Activated CD8-positive, alpha-beta memory T cell treated with anti-CD3 and anti-CD28 coated beads for 1 hour (primary cell): ENCODE measurements at places on chromosomes 6 and 20.

DNA sequence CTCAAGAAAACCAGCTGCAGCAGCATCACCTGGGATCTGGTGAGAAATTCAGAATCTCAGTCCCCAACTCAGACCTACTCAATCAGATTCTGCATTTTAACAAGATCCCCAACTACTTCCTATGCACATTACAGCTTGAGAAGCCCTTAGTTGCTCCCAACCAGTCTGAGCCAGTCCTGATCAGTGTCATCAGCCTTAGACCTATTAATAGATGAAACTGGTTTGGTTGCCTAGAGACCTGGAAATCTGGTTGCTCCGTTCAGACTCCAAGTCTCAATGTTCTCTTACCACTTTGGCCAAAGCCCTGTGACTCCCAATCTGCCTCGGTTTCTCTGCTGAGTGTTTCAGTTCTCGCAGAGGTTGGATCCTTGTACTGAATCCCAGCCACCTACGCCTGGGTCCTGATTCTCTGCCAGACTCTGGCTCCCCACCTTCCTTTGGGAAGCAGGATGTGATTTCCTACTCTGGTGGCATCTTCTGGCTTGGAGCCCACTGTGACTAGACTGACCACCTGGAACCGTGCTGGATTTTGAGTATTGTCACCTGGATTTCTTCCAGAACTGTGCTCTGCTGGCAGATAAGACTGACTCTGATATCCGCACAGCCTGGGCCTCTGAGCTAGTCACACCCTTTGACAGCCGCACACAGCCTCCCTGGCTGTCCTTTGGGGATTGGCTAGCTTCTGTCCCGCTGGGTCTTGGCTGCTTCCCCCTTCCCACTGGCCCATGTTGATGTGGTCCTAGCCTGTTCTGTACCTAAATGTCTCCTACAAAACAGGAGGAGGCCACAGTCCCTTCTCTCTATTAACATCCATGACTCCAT, 20.3 kb upstream of the ATXN1 start:
- DNase-seq: no peak

DNA sequence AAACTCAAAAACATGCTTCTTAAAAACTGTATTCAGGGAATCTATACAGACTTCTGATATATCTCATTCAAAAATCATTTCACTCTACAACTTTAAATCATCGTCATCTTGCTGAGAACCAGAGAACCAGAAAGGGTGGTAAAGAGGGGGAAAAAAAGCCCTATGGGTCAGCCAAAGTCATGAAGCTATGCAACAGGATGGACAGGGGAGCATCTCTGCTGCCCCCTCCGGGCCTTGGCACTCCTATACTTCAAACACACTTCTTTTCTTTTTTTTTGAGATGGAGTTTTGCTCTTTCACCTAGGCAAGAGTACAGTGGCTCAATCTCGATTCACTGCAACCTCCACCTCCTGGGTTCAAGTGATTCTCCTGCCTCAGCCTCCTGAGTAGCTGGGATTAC, 73.5 kb upstream of the NFATC2 start:
- DNase-seq: no peak

DNA sequence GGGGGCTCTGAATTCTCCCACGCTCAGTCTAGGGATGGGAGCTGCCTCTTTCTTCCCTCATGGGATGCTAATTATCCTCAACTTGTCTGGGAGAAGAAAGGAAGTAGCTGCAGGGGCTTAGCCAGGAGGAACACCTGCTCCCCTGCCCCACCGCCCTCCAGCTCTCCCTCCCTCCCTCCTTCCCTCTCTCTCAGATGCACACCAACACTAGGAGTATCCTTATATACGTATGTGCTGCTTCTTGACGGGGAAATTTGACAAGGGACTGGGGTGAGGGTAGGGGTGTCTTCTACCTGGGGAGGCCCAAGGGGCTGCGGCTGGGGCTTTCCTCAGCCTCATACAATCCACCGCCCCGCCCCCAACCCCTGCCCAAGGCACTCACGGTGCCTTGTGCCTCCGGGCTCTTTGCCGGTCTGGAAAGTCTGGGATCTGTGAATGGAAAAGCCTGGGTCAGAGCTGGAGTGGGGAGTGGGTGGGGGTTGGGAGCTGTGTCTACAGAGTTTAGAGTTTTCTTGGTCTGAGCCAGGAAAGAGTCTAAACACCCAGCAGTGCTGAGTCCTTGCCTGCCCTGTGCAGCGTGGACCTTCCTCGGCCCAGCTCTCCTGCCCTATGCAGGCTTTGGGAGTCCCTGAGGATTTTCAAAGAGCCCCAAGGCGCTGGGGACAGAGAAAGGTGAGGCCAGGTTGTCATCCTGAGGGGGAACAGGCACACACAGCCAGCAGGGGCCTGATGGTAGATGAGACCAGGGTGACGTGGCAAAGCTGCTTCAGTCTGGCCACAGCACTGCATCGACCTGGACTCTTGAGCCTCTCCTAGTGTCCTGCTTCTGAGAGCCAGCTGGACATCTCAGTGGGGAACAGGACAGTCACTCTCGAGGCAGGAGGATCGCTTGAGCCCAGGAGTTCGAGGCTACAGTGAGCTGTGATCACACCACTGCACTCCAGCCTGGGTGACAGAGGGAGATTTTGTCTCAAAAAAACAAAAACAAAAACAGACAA, 29.3 kb upstream of the EMILIN3 start:
- no peak for DNase-seq

DNA sequence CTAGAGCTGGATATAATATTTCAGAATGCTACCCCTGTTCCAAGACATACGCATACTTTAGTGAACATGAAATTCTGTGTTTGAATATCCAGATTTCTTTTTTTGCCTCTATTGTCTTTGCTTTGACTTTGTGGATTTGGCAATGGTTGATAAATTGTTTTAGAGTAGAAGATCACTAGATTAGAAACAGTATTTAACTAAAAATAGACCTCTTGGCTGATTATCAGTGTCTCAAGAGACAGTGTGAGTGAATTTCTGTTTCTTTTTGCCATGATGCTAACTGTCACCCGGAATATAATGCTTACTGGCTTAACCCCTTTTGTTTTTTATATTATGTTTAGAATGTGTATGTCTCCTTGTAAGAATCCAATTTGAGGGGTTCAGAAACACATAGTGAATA, 102.5 kb downstream of the PLCB1 start:
- no peak for DNase-seq

GRCh38 chr6:107284805-107285204, 169.5 kb upstream of the BEND3 start:
- no peak for DNase-seq

DNA sequence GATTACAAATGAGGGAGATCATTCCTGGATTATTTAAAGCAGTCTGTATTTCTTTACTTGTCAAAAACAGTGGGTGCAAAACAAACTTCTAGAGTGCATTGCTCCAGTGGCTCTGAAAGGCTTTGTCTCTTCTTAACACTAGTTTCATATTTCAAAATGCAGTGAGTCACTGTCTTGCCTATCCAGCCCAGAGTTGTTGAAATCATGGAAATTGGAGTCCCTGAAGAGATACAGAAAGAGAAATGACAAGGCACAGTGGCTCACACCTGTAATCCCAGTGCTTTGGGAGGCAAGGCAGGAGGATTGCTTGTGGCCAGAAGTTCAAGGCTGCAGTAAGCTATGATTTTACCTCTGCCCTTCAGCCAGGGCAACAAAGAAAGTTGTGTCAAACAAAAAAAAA, 11.3 kb downstream of the SLC2A12 start:
- no peak for DNase-seq

GRCh38 chr6:27892649-27893058, 19.5 kb downstream of the OR2B2 start:
- no peak for DNase-seq

DNA sequence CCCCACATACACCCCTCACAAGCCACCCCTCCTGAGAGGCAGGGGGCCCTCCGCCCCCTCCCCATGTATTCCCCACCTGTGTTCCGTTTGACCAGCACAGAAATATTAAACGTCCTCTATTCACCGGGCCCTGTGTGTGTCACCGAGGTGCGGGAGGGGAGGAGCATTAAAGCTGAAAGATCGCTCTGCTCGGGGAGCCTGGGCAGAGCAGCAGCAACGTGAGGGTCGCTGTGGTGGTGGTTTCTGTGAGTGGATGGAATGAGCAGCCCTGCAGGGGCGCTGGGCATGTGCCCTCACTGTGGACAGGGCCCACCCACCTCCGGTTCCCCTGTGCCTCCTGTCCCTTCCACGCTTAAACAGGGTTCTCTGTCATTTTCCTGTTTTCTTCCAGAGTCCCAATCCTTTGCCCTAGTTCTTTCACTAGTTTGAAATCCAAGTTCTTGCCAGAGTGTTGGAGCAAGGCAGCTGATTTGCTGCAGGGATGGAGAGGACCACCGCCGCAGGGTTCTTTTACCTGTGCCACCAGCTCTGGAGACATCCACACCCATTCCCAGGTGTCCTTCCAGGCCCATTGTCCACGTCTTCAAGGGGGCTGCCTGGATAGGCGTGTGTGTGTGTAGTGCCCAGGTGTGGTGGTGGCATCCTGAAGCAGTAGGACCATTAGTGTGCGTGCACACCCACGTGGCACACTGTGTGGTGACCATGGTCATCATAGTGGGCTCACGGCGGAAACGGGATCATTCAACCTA, 37.6 kb upstream of the MDFI start:
- no peak for DNase-seq

DNA sequence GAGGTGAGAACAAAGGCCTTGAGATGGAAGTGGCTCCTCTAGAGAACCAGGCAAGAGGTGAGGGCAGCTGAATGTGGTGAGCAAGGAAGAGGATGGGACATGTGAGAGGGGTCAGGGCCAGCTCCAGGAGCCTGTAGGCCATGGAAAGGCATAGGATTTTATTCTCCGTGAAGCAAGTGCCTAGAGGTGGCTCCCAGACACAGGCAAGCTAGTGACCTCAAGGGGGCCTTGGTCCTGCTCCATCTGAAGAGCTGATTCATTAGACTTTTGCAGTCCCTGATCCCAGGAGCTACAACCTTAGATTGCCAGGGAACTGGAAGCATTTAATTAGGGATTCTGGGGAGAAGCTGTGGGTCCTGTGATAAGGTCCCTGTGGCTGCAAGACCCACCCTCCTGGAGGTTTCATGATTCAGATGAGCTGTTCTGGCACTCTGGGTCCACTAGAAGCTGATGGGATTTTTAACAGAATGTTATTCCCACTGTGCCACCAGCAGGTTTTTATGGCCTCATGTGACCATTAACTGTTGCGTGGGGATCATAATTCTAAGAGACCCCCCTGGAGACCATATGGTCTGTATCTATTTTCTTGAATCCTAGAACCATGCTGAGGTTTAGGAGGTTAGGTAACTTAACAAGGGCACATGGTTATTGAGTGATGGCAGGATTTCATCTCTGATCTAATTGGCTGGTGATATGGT, 90.5 kb downstream of the ELOVL5 start:
- DNase-seq: no peak

- no peak for DNase-seq
Measured at GRCh38 chr6:53517021-53517420, 27.9 kb downstream of the GCLC start.

DNA sequence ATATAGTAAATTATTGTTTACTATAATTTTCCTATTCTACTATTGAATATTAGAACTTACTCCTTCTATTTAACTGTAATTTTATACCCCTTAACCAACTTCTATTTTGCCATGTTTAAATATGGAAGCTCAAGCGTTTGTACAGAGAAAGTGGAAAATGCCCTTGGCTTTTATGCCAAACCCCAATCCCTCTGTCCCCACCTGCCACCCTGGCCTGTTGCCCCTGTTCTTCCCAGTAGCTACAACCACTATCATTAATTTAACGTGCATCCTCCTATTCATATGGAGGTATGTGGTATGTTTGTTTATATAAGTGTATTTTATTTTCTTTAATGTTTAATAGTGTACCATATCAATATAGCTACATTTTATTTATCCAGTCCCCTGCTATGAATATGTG, 58.1 kb downstream of the ASXL1 start:
- no peak for DNase-seq

DNA sequence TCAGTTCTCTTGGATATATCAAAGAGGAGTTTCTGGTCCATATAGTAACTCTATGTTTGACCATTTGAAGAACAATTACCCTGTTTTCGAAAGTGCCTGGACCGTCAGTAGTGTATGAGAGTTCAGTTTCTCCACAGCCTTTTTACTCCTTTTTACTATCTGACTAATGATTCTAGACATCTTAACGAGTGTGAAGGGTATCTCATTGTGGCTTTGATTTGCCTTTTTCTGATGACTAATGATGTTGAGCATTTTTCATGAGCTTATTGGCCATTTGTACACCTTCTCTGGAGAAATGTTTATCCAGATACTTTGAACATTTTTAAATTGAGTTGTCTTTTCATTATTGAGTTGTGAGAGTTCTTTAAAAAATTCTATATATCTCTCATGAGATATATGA, 114.9 kb upstream of the ATXN1 start:
- DNase-seq: no peak

DNA sequence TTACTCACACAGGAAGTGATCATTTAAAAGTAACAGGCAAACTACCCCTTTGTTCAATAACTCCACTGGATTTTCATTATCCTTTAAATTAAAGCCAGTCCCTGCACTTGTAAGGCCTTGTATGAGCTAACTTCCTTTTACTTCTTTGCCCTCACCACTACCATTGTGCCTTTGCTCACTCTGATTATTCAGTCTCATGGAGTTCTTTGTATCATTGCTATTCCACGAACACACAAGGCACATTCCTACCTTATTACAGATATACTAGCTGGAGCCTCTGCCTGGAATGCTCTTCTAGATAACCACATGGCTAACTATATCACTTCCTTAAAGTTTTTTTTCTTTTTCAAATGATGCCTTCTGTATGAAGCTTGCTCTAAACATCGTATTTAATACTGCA, 748.6 kb upstream of the HS3ST5 start:
- DNase-seq: no peak

DNA sequence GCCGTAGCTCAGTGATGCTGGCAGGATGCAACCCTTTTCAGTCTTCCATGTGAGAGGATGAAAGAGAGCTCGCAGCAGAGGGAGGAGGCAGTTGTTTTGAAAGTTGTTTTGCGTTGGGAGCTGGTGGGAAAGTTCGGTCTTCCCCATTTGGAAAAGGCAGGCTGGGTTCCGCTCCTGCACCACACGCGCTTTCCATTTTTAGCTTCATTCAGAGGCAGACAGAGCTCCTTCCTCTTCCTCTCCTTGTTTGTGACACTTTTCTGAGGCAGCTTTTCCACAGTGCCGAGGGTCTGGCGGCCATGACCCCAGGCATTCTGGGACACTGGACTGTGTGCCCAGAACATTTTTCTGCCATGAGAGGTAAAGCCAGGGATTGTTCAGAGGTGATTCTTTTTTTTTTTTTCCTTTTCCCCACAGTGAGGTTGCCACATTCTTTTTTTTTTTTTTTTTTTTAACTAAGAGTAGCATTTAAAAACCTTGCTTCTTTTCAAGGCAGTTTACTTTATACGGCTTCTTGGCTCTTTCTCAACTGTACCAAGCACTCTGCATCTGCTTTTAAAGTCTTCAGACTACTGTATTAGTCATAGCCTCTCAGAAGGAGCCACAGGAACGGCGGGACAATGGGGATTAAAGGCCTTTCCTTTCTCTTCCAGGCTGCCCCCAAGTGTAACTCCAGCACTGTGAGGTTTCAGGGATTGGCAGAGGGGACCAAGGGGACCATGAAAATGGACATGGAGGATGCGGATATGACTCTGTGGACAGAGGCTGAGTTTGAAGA, 1.6 kb downstream of the PRDM1 start:
- no peak for DNase-seq

GRCh38 chr6:113732384-113732966, 124.7 kb upstream of the MARCKS start:
- no peak for DNase-seq

GRCh38 chr6:3258201-3258600, 546 bp upstream of the PSMG4 start:
- no peak for DNase-seq
